ENCODE measurements at places on chromosomes 6 and 20. TPM values are rescaled to one million over a fixed set of nuclear protein-coding genes. Genes with fewer than 3 reads are reported as not detected.

DNA sequence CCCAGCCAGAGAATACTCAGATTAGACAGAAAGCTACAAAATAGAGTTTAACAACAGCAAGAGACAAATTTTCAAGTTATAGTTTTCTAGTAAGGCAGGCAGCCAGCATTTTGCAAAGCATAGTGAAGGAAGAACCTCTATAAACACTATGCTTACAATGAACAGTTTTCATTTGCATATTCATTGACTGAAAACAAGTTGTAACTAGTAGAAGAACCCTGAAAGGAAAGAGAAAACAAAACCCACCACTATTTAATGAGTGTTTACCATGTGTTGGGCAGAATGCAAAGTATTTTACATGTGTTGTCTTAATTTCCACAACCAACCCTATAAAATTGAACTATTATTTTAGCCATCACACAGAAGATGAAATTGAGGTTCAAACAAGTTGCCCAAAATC is 196.1 kb downstream of the UBE3D start:
- no peak for DNase-seq

GRCh38 chr6:21986703-21987102 is 310.1 kb downstream of the PRL start:
- no peak for DNase-seq

- no peak for DNase-seq
Measured at GRCh38 chr20:46218656-46219055, 89.6 kb downstream of the CDH22 start.

- no peak for DNase-seq
Measured at GRCh38 chr6:32224696-32225095, 829 bp upstream of the NOTCH4 start.

GRCh38 chr6:16511723-16512489 is 249.4 kb downstream of the ATXN1 start:
- DNase-seq, result peak; percentile 27

DNA sequence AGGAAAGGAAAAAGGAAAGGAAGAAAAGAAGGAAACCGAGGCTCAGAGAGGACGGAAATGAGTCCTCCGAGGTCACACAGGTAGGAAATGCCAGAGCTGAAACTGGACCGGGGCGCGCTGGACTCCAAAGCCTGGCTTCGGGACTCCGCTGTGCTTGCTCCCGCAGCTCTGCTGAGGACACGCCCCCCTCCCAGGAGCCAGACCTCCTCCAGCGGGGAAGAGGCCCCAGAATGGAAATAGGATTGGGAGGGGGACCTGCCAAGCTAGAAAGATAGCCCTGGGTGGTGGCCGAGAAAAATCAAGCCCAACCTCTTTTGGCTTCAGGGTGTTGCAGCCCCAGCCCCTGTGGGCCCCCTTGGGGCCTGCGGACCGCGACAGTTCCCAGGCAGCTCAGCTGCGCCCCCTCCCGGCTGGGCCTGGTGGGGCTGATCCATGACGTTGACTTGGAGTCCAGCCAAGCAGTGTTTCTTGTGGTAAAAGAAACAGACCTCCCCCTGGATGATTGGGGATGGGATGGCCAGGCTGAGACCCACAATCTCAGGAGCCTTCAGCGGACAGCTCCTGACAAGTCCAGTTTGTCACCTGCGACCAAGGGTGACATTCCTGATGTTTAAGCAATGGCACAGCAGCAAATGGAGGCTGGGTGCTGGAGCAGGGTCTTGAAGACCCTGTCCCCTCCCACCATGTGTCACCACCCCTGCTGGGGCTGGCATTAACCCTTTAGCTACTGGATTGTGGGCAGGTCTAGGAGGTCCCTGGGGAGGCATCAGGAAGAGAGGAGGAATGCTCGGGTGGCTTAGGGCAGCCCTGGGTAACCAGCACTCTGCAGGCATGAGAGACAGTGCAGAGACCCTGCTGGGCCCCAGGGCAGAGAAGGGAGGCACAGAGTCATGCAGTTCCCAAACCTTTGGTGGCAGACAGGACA is 55.4 kb downstream of the RIPOR3 start:
- DNase-seq, result peak; percentile 83

DNA sequence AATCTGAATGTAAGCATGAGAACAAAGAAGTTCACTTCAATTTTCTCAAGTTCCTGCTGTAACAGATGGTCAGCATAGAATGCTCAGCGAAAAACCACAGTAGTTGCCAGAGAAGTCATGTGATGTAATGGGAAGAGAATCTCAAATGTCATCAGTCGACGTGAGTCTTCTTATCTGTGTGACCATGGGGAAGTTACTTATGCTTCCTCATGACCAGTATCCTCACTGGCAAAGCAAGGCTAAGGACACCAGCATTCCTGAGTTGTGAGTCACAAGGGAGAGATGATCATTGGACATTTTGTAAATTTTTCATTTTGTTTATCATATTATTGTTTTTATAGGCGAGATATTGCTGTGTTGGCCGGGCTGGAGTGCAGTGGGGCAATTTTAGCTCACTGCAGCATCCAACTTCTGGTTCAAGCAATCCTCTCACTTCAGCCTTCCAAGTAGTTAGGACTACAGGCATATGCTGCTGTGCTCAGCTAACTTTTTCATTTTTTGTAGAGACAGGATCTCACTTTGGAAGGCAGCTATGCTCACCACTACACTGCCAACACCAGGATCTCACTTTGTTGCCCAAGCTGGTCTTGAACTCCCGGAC is 21.9 kb downstream of the SGK1 start:
- DNase-seq, result peak; percentile 100

GRCh38 chr6:145069966-145070365 is 665.4 kb downstream of the EPM2A start:
- DNase-seq, result peak; percentile 14

- DNase-seq, result no peak
Measured at GRCh38 chr6:10151144-10151915, 263.5 kb downstream of the TFAP2A start.

- peak; percentile 54 for DNase-seq
Measured at GRCh38 chr6:82246802-82247504, 591 bp downstream of the IBTK start.

- DNase-seq, result no peak
Measured at GRCh38 chr6:17679726-17680125, 27.0 kb downstream of the NUP153 start.

- no peak for DNase-seq
Measured at GRCh38 chr6:90917376-90917775, 330.5 kb upstream of the MAP3K7 start.

DNA sequence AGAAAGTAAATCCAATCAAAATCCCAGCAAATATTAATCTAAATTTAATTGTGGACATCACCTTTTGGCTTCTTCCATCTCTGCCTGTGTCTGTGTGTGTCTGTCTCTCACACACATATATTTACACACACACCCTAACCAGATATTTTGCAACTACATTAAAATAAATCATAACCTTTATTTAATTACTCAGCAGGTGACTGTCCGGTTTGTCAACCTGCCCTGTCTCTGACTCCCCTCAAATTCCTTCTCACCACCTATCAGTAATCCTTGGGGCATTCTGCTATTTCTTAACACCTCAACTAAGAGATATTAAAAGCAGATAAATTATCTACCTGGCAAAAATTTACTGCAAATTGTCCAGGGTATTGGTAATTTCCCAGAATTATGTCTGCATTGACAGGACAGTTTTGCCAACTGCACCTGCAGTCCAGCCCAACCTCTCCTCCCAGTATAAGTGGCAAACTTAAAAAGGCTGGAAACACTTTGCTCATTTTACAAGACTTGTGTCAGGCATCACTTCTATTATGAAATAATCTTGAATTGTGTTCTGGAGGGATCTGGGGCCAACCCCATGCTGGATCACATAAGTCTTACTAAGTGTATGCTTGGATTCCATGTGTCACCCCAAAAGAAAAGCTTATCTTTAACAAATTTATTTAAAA is 216.1 kb downstream of the GMDS start:
- no peak for DNase-seq

- DNase-seq, result no peak
Measured at GRCh38 chr20:910132-910869, 5.8 kb downstream of the ANGPT4 start.

GRCh38 chr6:101722991-101723579 is 329.6 kb downstream of the GRIK2 start:
- peak; percentile 83 for DNase-seq

- DNase-seq, result no peak
Measured at GRCh38 chr20:54601831-54602515, 126.6 kb downstream of the DOK5 start.

- DNase-seq, result no peak
Measured at GRCh38 chr20:48192109-48192508, 406.8 kb upstream of the SULF2 start.

DNA sequence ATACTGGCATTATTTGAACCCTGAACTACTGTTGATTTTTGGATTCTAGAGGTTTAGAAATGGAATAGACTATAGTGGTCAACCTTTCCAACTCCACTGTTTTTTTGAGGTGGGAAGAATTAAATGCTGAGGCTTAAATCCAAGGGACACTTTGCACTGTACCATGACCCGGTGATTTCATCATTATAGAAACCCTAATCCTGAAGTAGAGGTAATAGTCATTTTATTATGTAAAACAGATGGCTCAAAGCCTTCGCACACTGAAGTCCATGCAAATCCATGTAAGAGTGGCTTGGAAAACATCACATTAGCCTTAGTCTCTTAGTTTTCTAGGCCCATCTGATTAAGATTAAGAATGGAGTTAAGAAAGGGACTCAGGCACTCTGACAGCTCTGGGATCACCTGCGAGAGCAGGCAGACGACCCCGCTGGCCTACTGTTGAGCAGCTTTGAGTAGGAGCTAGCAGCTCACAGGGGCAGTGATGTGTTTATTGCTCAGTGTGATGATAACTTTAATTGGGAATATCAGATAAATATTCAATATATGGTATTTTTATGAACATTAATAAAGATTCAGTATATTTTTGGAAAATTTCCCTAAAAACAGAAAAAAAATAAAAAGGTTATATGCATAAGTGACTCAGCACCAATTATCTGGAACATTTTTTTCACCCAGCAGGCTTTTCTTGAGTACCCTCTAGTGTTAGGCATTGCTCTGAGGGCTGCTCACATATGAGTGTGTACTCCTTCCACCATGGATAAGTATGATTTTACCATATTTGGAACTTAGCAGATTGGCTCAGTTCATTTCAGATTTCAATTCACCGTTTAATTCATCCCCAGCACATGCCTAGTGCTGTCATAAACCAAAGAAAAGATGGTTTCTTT is 13.4 kb downstream of the SLX4IP start:
- DNase-seq, result no peak

DNA sequence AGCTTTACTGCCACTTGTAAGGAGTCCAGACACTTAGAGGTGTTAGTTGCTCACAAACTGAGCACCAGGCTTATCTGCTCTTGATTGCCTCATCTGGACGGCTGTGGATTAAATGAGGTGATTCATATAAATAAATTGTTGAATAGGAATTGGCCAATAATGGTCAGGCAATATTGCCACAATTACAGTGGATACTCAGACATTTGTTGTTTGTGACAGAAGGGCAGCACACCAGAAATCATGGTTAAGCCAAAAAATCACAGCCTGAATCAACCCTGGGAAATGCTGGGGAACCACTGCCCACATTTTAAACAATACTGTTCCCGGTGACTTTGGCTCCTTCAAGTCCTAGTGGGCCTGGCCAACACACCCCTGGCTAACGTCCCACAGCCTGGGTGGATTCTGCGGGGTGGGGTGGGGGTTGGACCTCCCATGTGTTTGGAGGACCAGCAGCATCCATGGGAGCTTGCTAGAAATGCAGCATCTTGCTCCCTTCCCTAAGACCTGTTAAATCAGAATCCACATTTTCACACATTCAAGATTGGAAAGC is 29.5 kb upstream of the SPDEF start:
- peak; percentile 84 for DNase-seq

- DNase-seq, result no peak
Measured at GRCh38 chr6:111101987-111102386, 14.7 kb downstream of the SLC16A10 start.

DNA sequence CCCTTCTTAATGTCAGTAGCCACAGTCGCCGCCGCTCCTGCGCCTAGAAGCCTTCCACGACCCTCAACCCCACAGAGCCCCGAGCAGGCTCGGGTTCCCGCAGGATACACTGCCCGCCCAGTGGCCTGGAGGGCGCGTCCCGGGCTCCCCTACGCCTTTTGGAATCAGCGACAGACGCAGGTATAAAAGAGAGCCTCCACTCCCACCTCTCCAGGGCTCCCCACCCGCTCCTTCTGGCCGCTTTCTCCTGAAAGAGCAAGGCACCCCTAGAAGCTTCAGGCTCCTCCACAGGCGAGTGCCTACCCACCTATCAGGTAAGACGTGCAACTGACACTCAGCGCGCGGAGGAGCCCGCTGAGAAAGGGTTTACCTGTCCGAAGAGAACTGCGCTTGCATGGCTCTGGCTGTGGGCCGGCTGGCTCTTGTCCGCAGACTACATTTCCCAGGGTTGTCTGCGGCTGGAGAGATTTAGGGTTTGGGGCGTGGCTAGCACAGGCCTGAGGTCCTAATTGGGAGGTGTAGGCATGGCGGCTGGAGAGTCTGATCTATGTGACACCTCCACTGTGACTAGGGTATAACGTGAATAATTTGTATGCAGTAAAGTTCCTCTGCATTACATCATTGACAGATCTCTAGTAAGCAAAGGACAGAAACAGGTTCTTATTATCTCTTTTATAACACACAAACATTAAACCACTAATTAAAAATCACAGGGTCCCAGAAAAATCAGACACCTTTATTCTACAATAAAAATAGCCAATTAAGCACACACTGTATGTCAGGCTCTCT is 13.5 kb upstream of the ZNF391 start:
- DNase-seq, result peak; percentile 50

DNA sequence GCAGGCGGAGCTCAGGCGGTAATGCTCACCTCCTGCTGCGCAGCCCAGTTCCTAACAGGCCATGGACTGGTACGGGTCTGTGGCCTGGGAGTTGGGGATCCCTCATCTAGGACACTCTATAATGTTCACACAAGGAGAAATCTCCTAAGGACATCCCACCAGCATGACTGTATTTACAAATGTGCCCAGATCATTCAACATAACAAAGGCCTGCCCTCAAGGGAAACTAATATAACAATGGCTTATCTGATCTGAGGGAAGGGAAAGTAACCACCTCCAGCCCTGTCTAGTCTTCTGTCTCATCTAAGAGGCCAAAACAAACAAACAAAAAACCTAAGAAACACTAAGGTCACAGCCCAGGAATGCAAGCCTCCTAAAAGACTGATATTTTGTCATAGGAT is 232.8 kb downstream of the RNGTT start:
- no peak for DNase-seq

DNA sequence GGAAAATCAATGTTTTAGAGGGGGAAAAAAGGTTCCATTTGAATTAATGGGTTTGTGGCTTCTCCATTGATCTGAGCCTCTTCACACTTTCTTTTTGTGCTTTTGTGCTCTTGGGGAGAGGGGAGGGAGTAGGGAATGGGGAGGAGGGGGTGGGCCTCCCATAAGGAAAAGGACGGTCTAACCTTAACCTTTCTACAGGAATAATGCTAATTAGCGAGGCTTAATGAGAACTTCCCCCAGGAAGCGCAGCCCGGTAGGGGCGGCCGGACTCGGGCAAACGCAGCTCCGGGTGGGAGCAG is 103.0 kb downstream of the NOL4L start:
- no peak for DNase-seq

GRCh38 chr20:52031563-52032303 is 159.8 kb downstream of the ZFP64 start:
- peak; percentile 97 for DNase-seq

Gene AVP
- total RNA-seq, result not detected

Gene TTBK1
- not detected for total RNA-seq

Gene TFEB
- total RNA-seq, result 3.0 TPM

Gene TCF19
- 20.7 TPM for total RNA-seq

Gene DNMT3B
- total RNA-seq, result 3.2 TPM

Gene CST4
- total RNA-seq, result 0.32 TPM

Gene BPIFB3
- not detected for total RNA-seq

Gene PHF1
- 30.2 TPM for total RNA-seq

Gene MLN
- total RNA-seq, result not detected

Gene RAD21L1
- not detected for total RNA-seq

Gene SIRPG
- not detected for total RNA-seq

Gene FAM83C
- total RNA-seq, result not detected

Gene LYRM4
- total RNA-seq, result 9.0 TPM
